ENCODE measurements at places on chromosomes 12 and 14. TPM values are rescaled to one million over a fixed set of nuclear protein-coding genes. Genes with fewer than 3 reads are reported as not detected.

ACOT4 gene
- 1.4 TPM for total RNA-seq

TBX3 gene
- total RNA-seq = 16.1 TPM

OAS3 gene
- 9.2 TPM for total RNA-seq

KRT79 gene
- not detected for total RNA-seq

NELL2 gene
- total RNA-seq = not detected

SETD1B gene
- total RNA-seq = 1.7 TPM

ITGA7 gene
- total RNA-seq = 47.5 TPM

VRTN gene
- not detected for total RNA-seq

CLMN gene
- 3.9 TPM for total RNA-seq

GALNT9 gene
- 0.19 TPM for total RNA-seq

SLC6A12 gene
- 0.19 TPM for total RNA-seq

LTB4R gene
- 1.5 TPM for total RNA-seq

ANKRD33 gene
- under 0.01 TPM for total RNA-seq

CLEC6A gene
- total RNA-seq = not detected

LRRC10 gene
- total RNA-seq = not detected

TAMALIN gene
- total RNA-seq = 9.0 TPM
